Chondrocyte (in vitro differentiated cells): ENCODE measurements at places on chromosomes 4 and X. TPM values are rescaled to one million over a fixed set of nuclear protein-coding genes. Genes with fewer than 3 reads are reported as not detected.

ATP10D gene
- 48.1 to 89.6 TPM (median 49.0 TPM) in 3 replicates for total RNA-seq

SERPINA7 gene
- total RNA-seq = not detected in 3 replicates

HEPH gene
- 0.50 to 9.0 TPM (median 0.59 TPM) in 3 replicates for total RNA-seq

PF4V1 gene
- total RNA-seq = not detected in 3 replicates

LPAR4 gene
- total RNA-seq = 1.2 to 3.6 TPM (median 1.7 TPM) in 3 replicates

EDA gene
- total RNA-seq = 0.65 to 1.1 TPM (median 0.85 TPM) in 3 replicates

DNA sequence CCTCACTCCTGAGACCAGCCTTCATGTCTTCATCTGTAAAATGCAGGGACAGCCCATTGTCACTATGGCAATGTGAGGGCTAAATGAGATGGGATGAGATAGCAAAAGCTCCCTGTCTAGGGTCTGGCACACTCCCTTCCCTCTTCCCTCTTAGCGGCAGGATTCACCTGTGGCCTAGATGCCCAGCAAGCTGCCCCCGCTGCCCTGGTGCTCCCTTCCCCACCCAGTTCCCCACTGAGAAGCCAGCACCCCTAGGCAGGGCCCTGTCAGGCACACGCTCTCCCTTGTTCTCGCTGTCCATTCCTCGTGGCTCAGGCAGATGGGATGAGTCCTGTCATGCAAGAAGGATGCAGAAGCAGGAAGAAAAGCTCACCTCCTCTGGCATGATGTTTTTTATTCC, 49.2 kb upstream of the PJA1 start:
- no peaks in the 10 kb centered on the region for H3K27me3 ChIP-seq
- no peak overlapping the region for H3K27ac ChIP-seq
- no peak overlapping the region for H3K4me3 ChIP-seq

- peaks cover 64% of the 10 kb centered on the region for H3K27me3 ChIP-seq
- no peak overlapping the region for H3K27ac ChIP-seq
- no peak for DNase-seq
These were observed 10.4 kb downstream of the PRDM8 start for GRCh38 chr4:80207664-80208063.

- H3K27ac ChIP-seq = no peak overlapping the region
These were observed 89.3 kb upstream of the STX18 start for GRCh38 chr4:4631150-4631549.

GRCh38 chrX:32280489-32280888, 930.9 kb downstream of the DMD start:
- peaks cover 4% of the 10 kb centered on the region for H3K36me3 ChIP-seq
- no peak overlapping the region for H3K27ac ChIP-seq
- no peaks in the 10 kb centered on the region for H3K27me3 ChIP-seq
- H3K4me1 ChIP-seq = no peaks in the 10 kb centered on the region
- DNase-seq = no peak

- H3K4me3 ChIP-seq = peak overlapping the region; percentile 74
- DNase-seq = no peak
- H3K27ac ChIP-seq = no peak overlapping the region
- H3K27me3 ChIP-seq = peaks cover 57% of the 10 kb centered on the region
- peaks cover 20% of the 10 kb centered on the region for H3K4me1 ChIP-seq
These were observed 1.2 kb downstream of the NLGN4X start for GRCh38 chrX:6227453-6227835.

DNA sequence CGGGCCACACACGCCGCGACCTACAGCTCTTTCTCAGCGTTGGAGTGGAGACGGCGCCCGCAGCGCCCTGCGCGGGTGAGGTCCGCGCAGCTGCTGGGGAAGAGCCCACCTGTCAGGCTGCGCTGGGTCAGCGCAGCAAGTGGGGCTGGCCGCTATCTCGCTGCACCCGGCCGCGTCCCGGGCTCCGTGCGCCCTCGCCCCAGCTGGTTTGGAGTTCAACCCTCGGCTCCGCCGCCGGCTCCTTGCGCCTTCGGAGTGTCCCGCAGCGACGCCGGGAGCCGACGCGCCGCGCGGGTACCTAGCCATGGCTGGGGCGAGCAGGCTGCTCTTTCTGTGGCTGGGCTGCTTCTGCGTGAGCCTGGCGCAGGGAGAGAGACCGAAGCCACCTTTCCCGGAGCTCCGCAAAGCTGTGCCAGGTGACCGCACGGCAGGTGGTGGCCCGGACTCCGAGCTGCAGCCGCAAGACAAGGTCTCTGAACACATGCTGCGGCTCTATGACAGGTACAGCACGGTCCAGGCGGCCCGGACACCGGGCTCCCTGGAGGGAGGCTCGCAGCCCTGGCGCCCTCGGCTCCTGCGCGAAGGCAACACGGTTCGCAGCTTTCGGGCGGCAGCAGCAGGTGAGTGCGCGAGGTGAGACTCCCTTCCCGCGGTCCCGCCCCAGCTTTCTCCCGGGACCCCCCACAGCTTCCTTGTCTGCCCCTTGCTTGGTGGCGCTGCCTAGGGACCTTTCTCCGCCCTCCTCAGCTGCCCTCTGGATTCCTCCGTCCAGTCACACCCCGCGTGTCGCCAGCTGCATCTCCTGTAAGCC, 678 bp downstream of the BMP3 start:
- H3K4me3 ChIP-seq = peak overlapping the region; percentile 69
- no peaks in the 10 kb centered on the region for H3K36me3 ChIP-seq
- peaks cover 63% of the 10 kb centered on the region for H3K27me3 ChIP-seq
- peak; percentile 86 for DNase-seq

DNA sequence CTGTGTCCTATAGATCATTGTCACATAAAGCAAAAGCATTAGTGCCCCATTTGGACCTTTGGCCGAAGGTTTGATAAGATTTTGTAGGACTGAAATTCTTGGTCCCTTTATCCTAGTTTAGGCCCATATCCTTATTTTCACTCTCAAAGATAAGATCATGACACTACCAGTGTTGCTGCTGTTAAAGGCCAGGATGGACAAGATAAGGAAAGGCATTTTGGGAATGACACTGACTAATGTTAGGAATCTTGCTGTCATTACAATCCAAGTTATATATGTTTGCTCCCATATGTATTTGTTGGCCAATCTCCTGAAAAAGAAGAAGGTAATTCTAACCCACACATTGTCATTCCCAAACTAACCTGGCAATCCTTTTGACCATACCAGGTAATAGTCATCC, 101.3 kb upstream of the VAMP7 start:
- DNase-seq = no peak
- no peak overlapping the region for H3K4me3 ChIP-seq
- no peaks in the 10 kb centered on the region for H3K4me1 ChIP-seq
- no peaks in the 10 kb centered on the region for H3K36me3 ChIP-seq
- H3K27me3 ChIP-seq = no peaks in the 10 kb centered on the region

GRCh38 chr4:119748853-119749252, 120.2 kb upstream of the PDE5A start:
- no peak for DNase-seq
- no peak overlapping the region for H3K27ac ChIP-seq
- no peak overlapping the region for H3K4me3 ChIP-seq

GRCh38 chr4:36042122-36042970, 202.0 kb downstream of the ARAP2 start:
- no peak for DNase-seq
- H3K4me3 ChIP-seq = no peak overlapping the region
- no peaks in the 10 kb centered on the region for H3K4me1 ChIP-seq
- no peak overlapping the region for H3K27ac ChIP-seq

DNA sequence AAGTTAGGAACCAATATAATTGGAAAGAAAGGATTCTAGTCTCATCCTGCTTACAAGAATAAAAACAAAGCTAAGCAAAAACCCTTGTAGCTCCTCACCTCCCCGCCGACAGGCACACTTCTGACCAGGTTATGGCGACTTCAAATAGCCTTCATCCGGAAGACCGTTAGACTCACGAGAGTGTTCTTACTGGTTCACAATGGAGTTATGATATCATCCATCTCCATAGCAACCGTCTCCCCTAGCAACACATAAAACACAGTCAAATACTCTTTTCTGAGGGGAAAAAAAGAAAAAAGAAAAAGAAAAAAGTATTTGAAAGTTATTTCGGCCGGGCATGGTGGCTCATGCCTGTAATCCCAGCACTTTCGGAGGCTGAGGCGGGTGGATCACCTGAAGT, at the start of gene IL13RA2:
IL13RA2 (minus strand) TSS at position 162 of the 400 bp plus-strand sequence. CDS start 347 bp downstream, outside the sequence.
- H3K36me3 ChIP-seq = no peaks in the 10 kb centered on the region
- DNase-seq = no peak
- no peaks in the 10 kb centered on the region for H3K4me1 ChIP-seq
- H3K27ac ChIP-seq = no peak within 1 kb of the TSS
- H3K4me3 ChIP-seq = no peak within 1 kb of the TSS

- H3K27ac ChIP-seq = peak overlapping the region; percentile 76
- H3K4me3 ChIP-seq = no peak overlapping the region
- no peaks in the 10 kb centered on the region for H3K36me3 ChIP-seq
- no peak for DNase-seq
- H3K27me3 ChIP-seq = no peaks in the 10 kb centered on the region
These were observed 17.3 kb upstream of the TBC1D14 start for GRCh38 chr4:6892190-6892908.

- H3K4me3 ChIP-seq = no peak overlapping the region
- no peak for DNase-seq
- H3K36me3 ChIP-seq = no peaks in the 10 kb centered on the region
These were observed 26.5 kb downstream of the OTUD6A start for GRCh38 chrX:70088751-70089150.
